ENCODE measurements at places on chromosomes 6 and 20.

- DNase-seq = no peak
Observed at GRCh38 chr6:113923526-113923925, 47.4 kb downstream of the HDAC2 start.

GRCh38 chr6:128519931-128520435 lies 416 bp downstream of the PTPRK start:
- DNase-seq = peak; percentile 41

DNA sequence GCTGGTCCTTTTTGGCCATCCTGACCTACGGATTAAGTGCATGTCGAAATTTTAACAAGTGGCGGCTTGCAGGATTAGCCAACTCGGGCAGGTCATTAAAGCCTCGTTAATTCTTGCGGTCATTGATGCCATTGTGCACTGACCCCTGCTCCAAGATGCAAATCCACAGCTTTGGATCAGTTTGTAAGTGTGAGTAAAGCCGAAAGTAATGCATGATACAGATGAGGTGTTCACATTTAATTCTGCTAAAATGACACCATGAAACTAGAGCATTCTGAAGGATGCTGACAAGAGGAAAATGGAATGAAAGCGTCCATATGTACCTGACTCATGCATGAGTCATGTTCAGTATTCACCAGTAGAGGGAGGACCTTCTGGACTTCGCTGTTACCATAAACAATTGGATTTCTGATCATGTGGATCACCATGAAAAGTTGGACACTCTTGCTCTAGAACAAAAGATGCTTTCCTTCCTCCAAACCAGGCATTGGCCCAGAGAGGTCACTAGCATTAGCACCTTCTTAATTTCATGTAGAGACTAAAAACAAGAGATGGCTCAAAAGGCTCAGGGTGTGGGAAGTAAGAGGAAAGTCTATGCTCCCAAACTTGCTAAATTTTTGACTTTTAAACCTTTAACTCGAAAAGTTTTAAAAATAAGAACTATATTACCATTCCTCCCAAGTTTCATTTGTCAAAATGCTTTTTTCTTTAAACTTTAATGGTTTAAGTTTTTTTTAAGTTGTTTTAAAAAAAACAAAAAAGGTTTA lies 48.0 kb downstream of the MUC22 start:
- no peak for DNase-seq

DNA sequence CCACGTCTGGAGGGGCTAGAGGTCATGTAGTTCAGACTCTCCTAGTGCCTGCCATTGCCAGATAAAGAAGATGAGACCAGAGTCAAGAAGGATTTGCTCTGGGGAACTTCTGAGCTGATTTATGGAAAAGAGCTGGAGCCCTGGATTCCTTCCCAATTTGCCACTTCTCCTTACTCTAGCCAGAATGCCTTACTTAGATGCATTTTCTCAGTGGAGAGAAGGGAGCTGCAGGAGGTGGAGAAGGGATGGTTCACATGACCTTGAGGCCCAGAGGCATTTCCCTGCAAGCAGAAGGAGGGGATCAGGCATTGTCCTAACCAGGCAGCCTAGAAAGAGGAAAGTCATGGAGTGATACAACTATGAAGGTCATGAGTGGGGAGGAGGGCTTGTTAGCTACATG lies 122.2 kb downstream of the UNC5CL start:
- no peak for DNase-seq

GRCh38 chr6:106666282-106667021 lies 37.1 kb downstream of the QRSL1 start:
- DNase-seq = no peak

- DNase-seq = no peak
Observed at GRCh38 chr6:163180874-163181541, 233.5 kb upstream of the QKI start.

DNA sequence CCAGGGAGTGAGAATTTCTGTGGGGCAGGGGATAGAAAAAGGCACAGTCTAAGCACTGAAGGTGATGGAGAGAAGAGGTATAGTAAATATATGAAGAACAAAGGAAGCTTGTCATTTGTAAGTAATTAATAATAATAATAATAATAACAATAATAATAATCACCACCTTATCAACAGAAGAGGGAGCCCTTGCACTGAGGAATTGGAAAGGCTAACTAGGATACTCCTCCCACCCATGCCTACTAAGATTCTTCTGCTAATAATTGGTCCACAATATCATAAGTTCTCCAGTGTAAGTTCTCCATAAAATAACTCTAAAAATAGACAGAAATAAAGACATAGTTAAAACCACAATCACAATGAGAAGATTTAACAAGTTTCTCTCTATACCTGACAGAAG lies 912 bp upstream of the OR12D3 start:
- no peak for DNase-seq

GRCh38 chr20:31536575-31536974 lies 22.3 kb downstream of the HM13 start:
- DNase-seq = no peak

DNA sequence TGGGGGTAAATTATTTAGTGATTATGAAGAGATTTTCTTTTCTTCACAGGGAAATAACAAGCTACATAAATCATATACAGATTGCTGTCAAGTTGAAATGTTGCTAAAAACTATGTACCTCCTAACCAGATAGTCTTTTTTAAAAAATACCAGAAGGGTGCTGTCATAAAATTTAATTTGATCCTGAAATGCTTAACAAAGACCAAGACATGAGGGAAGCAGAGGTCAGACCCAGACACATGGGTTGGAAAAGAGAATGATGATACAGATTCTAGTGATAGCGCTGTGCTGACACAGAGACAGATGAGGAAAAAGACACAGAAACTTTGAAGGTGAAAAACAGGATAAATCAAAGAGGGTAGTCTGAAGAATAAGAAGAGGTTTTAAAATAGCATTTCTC lies 573.1 kb downstream of the HACE1 start:
- DNase-seq = no peak

GRCh38 chr6:17392978-17393891 lies at the start of gene CAP2:
TSS of gene CAP2 (plus strand) at chr6:17393595. CDS start at chr6:17421556, 27,961 bp downstream.
- DNase-seq = no peak

DNA sequence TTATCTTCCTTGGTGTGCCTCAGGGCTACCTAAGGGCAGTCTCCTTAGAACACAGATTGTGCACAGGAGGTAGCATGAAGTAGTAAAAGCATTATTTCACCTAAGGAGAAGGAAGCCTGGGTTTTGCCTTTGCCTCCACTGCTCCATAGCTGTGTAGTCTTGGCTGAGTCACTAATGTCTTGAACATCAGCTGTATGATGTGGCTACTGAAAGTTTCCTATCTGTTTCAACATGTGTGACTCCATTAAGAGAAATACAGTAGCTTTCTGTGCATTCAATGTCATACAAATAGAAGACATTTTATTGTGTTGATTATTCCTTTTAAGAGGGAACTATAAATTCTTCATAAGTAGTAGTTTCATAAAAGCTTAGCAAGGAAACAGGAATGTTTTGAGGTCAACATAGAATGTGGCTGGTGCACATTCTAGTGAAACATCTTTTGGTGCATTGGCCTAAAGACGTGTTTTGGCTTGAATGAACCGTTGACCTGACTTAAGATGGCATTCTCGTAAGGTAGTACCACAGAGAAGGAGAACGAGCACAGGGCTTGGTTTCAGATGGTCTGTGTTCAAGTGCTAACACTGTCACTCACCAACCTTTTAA lies 70.6 kb downstream of the CTNNBL1 start:
- no peak for DNase-seq
